ENCODE measurements at places on chromosomes 12 and 14.

DNA sequence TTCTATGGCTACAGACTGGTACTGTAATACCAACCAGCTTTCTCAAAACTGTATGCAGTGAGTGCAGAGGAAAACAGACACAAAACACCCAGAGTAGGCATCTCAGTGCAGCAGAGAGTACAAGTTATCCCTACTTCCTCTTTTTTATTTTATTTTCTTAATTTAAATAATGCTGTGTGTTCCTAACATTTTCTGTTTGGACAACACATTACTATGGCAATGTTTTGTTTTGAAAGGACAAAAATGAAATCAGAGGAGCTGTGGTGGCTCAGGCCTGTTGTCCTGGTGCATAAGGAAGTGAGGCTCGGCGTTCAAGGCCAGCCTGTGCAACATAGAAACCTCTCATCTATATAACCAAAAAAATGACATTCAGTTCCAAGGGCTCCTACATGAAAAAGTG is 33.7 kb upstream of the SELPLG start:
- no peak for DNase-seq

DNA sequence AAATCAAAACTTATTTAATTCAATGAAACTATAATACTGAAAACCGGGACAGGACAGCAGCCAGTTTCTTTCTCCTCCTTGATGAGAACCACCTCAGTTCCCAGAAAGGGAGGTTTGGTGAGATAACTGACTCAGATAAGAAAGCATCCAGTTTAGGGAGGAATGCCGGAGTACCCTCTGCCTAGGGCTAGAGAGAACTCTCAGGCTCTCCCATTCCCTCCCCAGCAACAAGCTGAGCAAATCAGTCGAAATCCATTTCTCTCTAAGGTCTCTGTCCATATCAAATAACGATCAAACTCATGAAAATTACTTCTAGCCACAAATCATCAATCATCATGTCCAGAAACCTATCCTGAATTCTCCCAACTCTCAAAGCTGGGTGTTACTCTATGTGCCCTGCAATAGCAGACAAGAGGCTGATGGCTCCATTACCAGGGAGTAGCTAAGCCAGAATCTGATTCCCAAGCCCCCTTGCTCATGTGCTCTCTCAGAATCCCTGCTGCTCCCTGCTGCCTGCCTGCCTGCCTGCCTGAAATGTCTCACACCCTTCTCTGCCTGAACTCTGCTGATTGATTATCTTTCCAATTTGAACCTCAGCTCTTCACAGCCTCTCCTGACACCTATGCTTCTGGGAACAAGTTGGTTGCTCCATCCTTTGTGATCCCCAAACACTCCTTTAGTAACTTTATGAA is 49.4 kb downstream of the SLC25A47 start:
- no peak for DNase-seq

- DNase-seq = no peak
These were observed 55.9 kb upstream of the LRRK2 start for GRCh38 chr12:40168868-40169267.

GRCh38 chr12:100827901-100828520 is 33.4 kb downstream of the ANO4 start:
- DNase-seq = peak; percentile 39

DNA sequence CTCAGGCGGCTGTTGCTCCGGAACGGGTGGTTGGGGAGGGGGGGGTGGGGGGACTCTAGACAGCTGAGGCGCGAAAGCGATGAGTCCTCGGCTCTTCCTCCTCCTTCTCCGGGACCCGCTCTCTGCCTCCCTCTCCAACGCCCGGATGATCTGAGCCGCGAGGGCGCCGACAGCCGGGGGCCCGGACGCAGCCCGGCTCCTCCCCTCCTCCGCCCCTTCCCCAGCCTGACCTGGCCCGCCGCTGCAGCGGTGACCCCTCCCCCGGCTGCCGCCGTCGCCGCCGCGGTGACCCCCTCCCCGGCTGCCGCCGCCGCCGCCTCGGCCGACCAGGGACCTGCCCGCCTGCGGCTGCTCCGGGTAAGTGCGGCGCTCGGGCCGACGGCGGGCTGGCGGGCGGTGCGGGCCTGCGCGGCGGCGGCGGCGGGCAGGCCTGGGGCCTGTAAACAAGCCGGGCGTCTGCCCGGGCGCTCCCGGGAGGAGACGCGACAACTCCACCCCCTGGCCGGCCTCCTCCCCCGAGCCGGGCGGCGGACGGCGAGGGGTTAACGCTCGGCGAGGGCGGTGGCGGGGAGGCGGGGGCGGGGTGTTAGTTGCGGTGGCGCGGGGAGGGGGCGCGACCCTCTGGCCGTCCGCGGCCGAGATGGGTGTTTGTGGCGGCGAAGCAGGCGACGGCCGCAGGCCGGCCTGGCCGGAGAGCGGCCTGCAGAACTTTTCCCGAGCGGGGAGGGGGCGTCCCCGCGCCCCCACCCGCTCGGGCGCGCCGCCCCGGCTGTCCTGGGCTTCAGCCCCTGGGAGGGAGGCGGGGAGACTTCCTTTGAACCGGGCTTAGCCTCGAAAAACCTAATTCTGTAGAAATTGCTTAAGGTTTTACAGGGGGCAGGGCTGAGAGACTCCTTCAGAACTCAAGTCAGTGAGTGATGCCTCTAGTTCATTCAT is 568 bp downstream of the PPM1A start:
- DNase-seq = peak; percentile 59

- DNase-seq = peak; percentile 82
These were observed 84.5 kb upstream of the CDKN3 start for GRCh38 chr14:54312166-54312801.

GRCh38 chr12:107736914-107737313 is 24.0 kb downstream of the PRDM4 start:
- no peak for DNase-seq

DNA sequence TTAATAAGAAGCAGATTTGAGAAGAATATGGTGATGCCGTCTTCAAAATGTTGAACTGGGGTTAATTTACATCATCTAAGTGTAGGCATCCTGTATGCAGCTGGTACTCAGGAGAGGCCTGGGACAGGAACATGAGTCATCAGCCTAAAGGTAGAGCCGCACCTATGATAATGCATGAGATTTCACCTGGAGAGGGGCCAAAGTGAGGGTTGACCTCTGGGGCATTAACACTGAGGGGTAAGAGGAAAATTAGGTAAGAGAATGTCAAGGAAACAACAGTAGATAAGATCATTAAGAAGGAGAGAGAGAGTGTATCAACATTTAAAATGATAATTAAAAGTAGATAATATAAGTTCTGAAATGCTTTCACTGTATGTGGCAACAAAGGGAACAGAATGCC is 20.2 kb upstream of the SSTR1 start:
- DNase-seq = no peak

DNA sequence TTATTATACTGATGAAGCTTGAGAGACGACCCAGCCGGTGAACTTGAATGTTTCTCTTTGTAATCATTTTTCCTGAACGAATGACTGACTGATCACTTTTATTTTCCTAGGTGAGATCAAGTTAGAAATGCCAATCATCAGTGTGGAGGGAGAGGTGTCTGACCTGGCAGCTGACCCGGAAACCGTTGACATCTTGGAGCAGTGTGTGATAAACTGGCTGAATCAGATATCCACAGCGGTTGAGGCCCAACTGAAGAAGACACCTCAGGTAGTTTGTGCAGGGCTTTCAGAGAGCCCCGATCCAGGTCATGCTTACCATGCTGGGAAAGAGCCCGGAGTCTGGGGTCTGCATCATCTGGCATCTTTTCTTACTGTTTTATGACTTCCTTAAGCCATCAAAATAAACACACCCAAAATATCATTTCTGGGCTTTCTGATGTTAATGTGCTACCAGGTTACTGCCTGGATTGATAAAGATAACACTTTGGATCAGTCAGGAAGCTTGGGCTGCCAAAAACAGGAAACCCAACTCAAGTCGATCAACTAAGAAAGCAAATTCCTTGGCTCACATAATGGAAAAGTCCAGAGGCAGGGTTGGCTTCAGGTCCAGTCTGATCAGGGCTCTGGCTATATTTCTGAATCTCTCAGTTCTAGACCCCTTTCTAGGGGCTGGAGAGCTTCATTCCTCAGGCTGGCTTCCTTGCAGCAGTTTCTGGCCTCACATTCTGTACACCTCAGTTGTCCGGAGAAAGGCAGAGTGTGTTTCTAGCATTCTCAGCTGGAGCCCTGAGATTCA is 21.1 kb downstream of the DNAH10 start:
- no peak for DNase-seq

DNA sequence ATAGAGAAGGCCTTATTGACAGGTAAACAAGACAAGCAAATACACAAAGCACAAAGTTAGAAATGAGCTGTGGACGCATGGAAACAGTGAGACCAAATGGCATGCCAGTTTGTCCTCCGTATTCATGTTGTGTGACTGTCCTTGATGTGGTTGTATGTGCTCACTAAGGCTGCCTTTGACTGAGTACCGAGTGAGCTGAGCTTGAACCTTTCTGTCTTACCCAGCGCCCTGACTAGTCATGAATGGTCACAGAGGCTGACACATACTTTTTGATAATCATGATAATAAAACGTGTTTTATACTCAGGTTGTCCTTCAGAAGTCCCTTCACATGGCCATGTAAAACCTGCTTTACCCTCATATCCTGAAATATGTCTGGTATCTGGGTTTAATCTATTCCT is 553 bp upstream of the CATSPERB start:
- no peak for DNase-seq

GRCh38 chr12:82608706-82609105 is 78.0 kb upstream of the TMTC2 start:
- DNase-seq = peak; percentile 15

Measured in LoVo (cell line).